OCI-LY7 (cell line): ENCODE measurements at places on chromosomes 5 and 9.

DNA sequence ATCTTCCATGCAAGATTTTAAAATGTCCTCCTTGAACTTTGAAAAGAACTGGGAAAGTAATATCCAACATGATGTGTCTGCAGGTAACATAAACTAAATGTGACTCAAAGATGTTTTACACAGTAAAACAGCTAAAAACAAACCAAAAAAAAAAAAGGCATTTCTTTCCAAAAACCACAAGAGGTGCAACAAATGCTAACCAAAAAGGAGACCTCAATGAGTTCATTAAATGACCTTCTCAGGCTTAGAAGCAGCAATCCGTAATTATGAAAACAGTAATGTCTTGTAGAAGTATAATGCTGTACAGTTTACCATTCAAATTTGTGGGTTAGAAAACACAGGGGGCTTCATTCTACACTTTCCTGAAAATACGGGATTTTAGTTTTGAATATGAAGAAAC is 2.5 kb downstream of the RNF145 start:
- no peak for DNase-seq

- no peak for DNase-seq
Observed at GRCh38 chr5:32522429-32523143, 62.8 kb upstream of the SUB1 start.

- DNase-seq: peak; percentile 71
Observed at GRCh38 chr5:131589510-131590348, 45.3 kb downstream of the RAPGEF6 start.

DNA sequence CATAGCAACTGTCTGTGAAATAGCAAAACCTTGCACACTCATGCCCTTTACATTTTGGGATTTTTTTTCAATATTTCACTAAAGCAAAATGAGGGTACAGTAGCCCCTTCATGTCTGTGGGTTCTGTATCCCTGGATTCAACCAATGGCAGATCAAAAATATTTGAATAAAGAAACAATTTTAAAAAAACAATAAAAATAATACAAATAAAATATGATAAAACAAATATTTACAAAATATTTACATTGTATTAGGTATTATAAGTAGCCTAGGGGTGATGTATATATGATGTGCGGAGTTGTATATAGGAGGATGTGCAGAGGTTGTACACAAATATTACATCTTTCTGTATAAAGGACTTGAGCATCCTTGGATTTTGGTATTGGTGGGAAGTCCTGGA is 67.3 kb upstream of the CDH10 start:
- no peak for DNase-seq

- no peak for DNase-seq
Observed at GRCh38 chr5:1550287-1551076, 26.7 kb upstream of the LPCAT1 start.

DNA sequence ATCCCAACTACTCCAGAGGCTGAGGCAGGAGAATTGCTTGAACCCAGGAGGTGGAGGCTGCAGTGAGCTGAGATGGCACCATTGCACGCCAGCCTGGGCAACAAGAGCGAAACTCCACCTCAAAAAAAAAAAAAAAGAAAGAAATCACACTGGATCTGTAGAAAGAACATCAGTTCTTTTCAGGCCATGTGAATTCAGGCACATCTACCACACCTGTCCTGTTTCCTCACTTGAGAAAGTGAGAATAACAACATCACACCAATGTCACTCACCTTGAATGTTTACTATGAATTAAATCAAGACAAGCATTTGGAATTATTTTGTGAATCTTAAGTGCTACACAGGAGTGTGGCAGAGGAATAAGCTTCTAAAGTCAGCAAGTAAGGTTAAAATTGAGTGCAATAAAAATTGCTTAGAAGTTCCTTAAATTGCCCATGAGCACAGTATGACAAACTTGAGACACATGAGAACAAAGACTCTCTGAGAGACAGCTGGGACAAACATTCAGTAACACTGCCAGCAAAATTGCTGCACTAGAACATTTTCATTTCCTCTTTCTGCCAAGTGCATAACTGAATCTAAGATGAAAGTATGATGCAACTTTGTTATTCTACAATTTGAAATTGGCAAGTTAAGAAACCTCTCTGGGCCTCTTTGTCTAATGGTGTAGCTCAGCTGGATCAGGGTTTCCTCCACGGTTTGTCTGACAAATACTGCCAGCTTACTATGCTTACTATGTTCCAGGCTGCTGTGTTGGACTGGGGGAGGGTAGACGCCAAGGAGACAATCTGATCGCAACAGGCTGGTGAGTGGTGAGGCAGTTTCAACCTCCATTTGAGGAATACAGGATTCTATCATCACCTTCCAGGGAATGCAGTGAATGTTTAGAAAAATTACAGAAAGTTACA is 1.9 kb upstream of the RIC1 start:
- DNase-seq: peak; percentile 98

- no peak for DNase-seq
Observed at GRCh38 chr9:4009006-4009511, 290.8 kb downstream of the GLIS3 start.

DNA sequence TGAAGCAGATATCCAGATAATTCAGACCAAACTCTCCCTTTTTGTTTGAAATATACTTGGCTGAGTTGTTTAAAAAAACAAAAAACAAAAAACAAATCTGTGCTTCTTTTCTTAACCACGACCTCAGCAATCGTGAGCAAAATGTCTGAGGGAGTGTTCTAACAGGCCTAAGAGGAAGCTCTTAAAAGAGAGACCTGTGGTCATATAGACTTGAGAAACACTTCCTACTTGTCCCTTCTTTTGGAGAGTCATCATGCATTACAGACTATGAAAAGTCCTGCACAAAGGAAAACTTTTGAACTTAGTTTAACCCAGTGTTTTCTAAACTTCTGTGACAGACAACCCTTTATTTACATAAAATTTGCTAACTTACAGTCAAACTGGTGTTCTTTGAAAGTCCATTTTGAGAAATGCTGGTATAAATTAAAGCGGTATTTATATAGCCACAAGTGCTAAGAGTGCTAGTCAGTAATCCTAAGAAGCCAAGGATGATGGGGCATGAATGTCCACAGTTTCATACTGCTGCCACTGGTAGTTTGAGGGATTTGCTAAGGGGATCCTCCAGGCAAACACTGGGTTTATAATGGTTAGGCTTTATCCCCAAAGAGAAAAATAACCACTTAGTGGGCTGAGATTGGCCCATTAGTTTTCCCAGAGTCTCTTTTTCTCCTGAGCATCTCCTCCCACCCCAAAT is 199.8 kb downstream of the LRRC70 start:
- no peak for DNase-seq

- no peak for DNase-seq
Observed at GRCh38 chr5:17185773-17186172, 31.7 kb upstream of the BASP1 start.

- peak; percentile 14 for DNase-seq
Observed at GRCh38 chr5:79829260-79829659, 139.6 kb downstream of the CMYA5 start.
